Neural crest cell (in vitro differentiated cells): ENCODE measurements at places on chromosomes 6 and 20. TPM values are rescaled to one million over a fixed set of nuclear protein-coding genes. Genes with fewer than 3 reads are reported as not detected.
A peak's percentile ranks its signal among the peaks of the same experiment; 100 is the strongest.

GRCh38 chr6:31351401-31352309, 5.3 kb downstream of the HLA-B start:
- no peak for DNase-seq

DNA sequence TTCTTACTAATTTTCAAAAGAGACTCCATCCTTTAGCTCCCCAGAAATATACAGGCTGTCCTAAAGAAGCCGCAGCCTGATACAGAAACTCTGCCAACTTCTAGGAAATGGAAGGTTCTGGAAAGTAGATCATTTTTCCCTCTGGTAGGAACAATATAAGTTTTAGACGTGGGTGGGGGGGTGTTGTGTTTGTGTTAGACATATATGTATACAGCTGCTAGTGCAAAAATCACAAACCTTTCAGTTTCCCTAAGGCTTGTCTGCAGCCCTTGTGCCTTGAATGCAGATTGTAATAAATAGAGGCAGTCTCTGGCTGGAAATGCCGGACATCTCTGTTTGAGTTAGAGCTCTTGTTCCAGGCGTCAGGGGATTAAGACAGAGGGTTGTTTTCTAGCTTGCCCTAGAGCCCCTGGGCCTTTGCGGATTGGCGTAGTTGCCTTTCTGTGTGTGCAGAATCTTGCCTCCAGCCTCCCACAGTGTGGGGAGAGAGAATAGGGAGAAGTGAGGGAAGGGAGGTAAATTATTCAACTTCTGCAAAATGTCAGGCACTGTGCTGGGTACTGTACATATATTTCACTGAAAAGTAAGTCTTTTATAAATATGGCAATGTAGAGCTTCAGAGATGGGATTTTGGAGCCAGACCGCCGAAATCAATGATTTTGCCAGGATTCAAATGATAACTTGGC, 269.7 kb downstream of the PRL start:
- no peak for DNase-seq

The C20orf202 gene
- 0.18 and 0.23 TPM in 2 replicates for total RNA-seq

The WDR27 gene
- 102 and 103 TPM in 2 replicates for total RNA-seq

The ZSCAN31 gene
- total RNA-seq: 5.7 and 6.7 TPM in 2 replicates

- no peak for DNase-seq
Measured at GRCh38 chr20:62615750-62616251, 26.5 kb upstream of the SLCO4A1 start.

The GPLD1 gene
- total RNA-seq: 4.7 and 6.0 TPM in 2 replicates

DNA sequence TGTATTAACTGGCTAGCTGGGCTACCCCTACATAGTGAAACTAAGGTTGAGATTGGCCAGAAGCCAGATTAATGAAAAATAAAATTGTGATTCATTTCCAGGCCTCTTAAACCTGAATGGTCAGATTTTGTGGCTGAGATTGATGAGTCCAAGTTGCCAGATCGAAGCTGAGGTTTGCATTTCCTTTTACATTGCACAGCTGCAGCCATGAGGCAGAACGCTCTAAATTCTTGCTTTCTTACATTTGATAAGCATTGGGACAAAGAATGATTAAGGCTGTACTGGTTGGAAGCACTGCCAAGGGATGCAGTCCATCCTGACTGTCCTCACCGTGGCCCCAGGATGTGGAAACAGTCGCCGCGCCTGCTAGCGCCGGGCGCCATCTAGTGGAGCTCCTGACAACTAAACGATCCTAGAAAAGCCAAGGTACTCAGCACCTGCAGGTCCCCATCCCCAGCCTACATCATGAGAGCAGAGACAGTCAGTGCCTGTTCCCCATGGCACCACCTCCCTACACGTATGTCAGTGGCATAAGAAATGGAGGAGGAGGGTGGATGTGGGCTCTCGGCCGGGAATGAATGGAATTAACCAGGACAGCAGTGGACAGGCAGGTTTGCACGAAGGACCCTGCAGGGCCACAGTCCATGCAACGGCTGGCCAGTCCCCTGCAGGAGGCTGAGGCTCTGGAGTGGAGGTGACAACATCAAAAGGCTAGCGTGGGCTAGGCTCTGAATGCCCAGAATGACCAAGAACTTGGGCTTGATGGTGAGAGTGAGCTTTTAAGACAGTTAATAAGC, 19.0 kb downstream of the PXDC1 start:
- DNase-seq: peak; percentile 75
